H54 (cell line): ENCODE measurements at places on chromosomes 6 and 20.
A peak's percentile ranks its signal among the peaks of the same experiment; 100 is the strongest.

DNA sequence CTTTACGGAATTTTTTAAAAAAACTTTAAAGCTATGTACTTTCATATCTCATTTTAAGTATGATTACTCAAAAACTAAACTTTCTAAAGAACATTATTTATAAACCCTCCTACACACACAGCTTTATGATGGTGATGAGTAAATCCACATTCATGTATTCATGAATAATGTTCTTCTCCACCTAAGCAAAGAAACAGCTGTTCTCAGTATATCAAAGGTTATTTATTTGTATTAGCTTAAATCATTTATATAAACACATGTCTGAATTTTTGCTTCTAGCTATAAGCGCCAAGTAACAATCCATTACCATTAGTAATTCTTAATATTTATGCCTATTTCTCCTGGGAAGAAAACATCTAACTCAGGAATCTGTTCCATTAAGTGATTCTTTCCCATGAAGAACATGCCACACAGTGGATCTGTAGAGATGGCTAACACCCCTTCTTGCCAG is 63.3 kb downstream of the SMLR1 start:
- DNase-seq = no peak

DNA sequence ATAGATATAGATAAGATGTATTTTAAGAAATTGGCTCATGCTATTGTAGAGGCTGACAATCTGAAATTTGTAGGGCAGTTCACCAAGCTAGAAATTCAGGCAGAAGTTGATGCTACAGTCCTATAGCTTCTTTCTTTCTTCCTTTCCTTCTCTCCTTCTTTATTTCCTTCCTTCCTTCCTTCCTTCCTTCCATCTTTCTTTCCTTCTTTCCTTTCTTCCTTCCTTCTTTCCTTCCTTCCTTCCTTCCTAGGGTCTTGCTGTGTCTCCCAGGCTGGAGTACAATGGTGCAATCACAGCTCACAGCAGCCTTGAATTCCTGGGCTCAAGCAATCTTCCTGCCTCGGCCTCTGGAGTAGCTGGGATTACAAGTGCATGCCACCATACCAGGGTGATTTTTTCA is 55.3 kb downstream of the TFAP2A start:
- DNase-seq = no peak

GRCh38 chr6:149988550-149989346 is 25.0 kb downstream of the ULBP1 start:
- DNase-seq = no peak

DNA sequence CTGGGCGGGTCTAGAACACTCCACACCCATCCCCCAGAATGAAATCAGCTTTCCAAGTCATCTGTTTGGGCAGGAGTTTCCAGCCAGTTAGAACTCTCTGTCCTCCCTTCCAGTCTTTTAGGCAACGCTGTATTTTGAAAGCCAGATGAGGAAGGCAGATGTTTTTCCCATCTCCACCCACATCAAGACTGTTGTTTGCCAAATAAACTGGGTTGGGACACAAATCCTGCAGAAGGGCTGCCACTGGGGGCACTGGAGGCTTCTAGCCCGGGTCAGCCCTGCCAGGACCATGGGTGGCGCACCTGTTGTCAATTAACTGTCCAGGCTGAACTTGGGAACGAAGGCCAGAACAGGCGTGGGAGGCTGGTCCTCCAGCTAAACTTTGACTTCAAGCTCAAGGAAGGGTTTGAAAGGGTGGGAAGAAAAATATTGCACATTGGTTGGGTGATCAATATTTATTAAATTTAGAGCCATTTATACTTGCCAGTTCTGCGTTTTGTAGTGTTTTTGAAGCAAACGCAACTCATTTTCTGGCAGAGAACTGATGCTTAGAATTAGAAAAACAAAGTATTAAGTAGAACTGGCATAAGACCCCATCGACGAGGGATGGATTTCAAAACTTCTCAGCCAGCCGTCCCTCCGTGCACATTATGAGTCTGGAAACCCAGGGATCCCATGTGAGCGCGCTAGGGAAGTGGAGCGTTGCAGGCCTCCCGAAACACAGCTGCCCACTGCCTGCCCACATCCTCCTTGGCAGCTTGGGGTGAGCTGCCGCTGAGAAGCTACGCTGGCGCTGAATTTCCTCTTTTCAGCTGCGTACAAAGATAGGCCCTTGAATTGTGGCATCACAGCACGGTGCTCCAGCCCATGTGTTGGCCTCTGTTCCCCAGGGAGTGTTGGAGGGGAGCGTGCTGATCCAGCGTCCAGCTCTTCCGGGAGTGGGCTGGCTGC is 297.4 kb downstream of the QKI start:
- DNase-seq = no peak

DNA sequence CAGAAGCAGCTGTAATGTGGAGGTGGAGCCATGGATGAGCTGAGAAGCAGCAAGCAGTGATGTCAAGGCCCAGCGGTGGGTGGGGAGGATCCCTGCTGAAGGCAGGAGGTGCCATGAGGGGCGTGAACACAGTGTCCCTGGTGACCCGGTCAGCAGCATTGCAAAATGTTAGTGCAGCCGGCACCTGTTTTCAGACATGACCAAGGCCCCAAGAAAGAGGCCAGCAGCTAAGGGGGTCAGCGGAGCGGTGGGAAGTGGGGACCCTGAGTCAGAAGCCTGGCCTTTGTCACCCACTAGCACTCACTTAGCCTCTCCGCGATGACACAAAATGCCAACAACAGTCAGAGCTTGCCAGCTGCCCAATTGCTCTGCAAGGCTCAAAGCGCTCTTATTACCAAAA is 51.9 kb downstream of the TMEM242 start:
- DNase-seq = no peak

DNA sequence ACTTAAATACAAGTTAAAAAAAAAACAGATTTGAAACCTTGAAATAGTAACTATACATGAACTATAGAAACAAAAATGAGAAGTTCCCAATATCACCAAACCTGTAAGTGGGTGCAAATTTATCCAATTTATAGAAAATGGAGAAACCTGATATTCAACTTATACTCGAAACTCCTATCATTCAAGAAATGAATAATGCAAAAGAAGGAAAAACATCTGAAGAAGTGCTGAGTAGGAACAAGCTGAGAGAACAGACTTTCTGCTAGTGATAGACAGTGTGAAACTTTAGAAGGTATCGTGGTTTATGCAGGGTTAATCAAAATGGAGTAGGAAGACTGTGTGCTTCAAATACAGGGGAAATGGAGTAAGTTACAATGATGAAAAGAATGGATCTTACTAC is 4.5 kb downstream of the GPR63 start:
- no peak for DNase-seq

GRCh38 chr6:5152460-5152859 is 67.3 kb downstream of the PPP1R3G start:
- DNase-seq = no peak

- no peak for DNase-seq
These were observed 12.4 kb upstream of the CCN6 start for GRCh38 chr6:112041535-112041934.

DNA sequence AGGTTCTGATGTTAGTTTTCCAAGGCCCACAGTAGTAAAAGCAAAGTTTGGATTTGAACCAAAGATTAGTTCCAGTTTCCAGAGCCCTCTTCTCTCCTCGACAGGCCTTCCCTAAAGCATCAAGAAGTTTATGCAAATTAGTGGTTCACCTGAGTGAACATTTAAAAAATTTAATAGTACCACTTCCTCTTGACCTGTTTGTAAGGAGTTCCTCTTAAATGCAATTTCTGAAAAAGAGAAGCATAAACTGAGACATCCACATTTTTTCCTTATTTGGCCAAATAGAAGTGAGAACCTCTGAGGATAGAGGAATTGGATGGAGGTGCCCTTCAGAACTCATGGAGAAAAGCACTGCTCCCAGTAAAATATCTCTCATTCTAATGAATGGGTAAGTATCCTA is 1.2 kb upstream of the DSE start:
- no peak for DNase-seq

DNA sequence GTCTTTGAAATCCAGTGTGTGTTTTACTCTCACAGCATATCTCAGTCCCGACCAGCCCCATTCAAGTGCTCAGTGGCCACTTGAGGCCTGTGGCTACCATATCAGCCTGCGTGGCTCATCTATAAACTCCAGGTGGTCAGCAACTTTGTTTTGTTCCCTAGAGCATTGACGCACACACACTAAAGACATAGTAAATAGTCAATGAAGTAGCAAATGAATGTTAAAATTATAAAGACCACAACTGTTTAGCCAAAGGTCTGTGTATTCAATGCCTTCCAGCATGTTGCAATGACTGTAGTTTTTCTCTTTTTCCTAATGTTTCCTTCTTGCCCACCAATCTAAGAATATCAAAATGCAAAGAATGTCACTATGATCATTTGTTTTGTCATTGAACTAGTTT is 238.2 kb upstream of the ZNF217 start:
- DNase-seq = no peak

DNA sequence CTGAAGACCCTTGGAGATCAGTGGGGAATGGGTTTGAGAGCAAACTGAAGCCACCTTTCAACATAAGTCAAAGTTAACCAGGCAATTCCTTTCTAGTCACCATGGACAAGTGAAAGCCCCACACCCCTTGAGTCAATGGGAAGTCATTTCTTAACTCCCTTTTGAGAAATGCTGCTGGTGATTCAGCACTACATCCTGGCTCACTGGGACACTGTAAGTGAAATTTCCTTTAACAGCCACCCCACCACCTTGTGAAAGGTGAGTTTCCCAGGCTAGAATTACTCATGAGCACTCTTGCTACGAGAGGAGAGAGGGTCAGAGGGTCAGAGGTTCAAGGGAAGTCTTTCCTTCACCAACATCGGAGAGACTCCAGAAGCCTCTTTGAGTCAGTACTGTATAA is 93.3 kb upstream of the MARCKS start:
- DNase-seq = peak; percentile 12

DNA sequence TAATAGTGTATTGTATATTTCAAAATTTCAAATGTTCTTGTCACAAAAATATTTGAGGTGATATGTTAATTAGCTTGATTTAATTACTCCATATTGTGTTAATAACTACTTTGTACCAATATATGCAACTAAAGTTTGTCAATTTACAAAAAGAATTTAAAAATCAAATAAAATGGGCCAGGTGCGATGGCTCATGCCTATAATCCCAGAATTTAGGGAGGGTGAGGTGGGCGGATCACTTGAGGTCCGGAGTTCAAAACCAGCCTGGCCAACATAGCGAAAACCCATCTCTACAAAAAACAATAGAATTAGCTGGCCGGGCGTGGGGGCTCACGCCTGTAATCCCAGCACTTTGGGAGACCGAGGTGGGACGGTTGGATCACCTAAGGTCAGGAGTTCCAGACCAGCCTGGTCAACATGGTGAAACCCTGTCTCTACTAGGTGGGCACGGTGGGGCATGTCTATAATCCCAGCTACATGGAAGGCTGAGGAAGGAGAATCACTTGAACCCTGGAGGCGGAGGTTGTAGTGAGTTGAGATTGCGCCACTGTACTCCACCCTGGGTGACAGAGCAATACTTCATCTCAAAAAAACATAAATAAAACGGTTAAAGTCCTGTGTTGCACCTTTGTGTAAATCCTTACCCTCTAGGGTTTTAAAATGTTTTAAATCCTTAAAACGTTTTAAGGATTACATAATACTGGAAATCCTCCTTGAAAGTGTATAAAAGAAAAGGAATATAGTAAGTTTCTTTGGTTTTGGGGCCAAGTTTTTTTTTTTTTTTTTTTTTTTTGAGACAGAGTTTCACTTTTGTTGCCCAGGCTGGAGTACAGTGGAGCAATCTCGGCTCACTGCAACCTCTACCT is 4.0 kb downstream of the HSPA1B start:
- no peak for DNase-seq

- DNase-seq = no peak
These were observed 71.2 kb upstream of the SLCO4A1 start for GRCh38 chr20:62570897-62571668.

DNA sequence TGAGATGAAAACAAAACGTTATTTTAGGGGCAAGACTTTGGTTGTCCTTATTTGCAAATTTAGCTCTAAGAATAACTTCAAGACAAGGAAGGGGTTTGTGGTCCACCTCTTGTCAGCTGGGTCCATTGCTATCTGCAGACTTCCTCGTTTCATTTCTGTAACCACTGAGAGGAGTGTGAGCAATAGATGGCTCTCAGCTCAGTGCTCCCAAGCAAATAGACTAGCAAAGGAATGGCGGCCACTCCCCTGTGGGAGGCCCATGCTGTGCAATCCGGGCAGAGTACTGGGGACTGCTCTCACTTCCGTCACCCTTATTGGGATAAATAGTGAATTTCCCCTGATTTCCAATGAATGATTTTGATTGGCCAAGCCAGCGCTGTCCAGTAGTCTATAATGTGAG is 176.6 kb downstream of the ZDHHC14 start:
- no peak for DNase-seq

GRCh38 chr6:13427801-13428582 is 59.4 kb downstream of the GFOD1 start:
- DNase-seq = no peak

DNA sequence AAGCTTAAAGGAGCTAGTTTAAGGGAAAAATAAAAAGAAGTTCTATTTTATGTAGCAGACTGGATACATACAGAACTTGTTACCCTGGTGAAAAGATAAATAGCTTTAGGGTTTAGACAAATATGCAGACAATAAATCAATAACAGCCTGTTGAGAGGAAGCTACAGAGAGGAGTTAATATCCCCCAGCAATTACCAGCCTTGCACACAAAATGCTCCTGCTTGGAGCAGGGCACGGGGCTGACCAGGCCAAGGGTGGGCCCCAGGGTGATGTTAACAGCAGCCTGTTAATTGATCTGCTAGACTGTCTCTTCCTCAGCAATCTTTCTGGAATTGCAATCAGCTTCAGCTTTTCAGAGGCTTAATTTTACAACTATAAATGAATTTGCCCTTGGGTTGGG is 125.1 kb upstream of the SOX4 start:
- DNase-seq = no peak

- no peak for DNase-seq
These were observed at the start of gene CCR6 for GRCh38 chr6:167122827-167123657. Gene CCR6 (plus strand): TSS chr6:167123096. CDS start chr6:167136135, 13,039 bp downstream.

- DNase-seq = no peak
These were observed 44.1 kb upstream of the GRM4 start for GRCh38 chr6:34189806-34190503.

GRCh38 chr6:15881150-15881549 is 218.3 kb upstream of the DTNBP1 start:
- no peak for DNase-seq

GRCh38 chr6:109693111-109693510 is 2.0 kb downstream of the FIG4 start:
- no peak for DNase-seq

DNA sequence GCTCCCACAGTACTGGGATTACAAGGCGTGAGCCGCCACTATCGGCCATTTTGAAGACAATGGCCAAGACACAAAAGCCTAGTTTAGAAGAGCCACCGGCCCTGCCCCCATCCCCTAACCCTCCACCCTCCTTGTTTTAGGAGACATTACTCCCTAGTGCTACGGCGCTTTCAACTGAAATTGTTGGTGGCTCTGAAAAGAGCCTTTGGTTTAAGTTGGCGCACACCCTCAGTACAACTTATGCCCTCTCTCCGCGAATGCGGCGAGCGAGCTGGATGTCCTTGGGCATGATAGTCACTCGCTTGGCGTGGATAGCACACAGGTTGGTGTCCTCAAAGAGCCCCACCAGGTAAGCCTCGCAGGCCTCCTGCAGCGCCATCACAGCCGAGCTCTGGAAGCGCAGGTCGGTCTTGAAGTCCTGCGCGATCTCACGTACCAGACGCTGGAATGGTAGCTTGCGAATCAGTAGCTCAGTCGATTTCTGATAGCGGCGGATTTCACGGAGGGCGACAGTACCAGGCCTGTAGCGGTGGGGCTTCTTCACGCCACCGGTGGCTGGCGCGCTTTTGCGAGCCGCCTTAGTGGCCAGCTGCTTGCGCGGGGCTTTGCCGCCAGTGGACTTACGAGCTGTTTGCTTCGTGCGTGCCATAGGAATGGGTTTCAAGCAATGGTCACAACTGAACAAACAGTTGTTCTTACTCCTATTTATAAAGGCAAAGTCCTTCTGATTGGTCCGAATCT is 114.9 kb upstream of the BTN3A2 start:
- DNase-seq = no peak

- no peak for DNase-seq
These were observed 22.7 kb downstream of the TFEB start for GRCh38 chr6:41712651-41713103.
